ENCODE measurements at places on chromosomes 13 and 19.

DNA sequence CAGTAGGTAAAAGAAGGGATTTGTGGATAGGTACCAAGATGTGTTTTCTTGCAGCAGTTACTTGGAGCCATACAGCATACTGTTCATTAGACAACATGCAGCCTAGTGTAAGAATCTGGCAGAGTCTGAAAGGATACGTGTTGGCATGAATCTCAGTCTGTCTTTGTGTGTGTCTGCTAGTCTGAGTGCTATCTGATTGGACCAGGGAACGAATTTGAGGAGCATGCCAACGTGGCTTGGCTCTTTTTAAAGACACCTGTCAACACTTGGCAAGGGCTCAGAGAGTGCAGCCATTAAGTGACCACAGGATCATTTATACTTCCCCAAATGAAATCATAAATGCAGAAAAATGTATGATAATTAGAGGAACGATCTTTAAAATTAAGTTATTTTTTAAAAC lies 27.6 kb upstream of the ATXN8OS start:
- no peak for DNase-seq

- DNase-seq = no peak
Measured at GRCh38 chr13:102176846-102177245, 225.0 kb downstream of the FGF14 start.

DNA sequence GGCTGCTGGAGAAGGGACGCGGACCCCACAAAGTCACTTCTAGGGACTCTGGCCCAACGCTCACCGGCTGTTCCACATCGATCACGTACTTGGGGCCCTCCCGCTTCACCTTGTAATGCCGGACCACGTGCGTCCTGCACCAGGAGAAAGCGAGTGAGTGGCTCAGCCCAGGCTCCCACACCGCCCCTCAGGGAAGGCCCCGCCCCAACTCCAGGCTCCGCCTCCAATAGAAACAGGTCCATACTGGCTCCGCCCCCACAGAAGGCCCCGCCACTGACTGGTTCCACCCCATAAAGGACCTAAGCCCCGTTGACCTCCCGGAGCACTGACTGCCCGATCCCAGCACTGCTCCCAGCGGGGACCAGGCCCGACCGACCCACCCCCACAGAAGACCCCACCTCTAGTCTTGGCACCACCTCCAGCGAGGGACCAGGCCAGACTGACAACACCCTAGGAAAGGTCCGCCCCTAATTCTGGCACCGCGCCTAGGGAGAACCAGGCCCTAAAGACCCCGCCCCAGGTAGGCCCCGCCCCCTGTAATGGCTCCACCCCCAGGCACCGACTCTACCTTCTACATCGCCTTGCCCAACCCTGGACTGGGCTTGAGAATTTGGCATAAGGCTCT lies 11.3 kb downstream of the STAP2 start:
- no peak for DNase-seq

DNA sequence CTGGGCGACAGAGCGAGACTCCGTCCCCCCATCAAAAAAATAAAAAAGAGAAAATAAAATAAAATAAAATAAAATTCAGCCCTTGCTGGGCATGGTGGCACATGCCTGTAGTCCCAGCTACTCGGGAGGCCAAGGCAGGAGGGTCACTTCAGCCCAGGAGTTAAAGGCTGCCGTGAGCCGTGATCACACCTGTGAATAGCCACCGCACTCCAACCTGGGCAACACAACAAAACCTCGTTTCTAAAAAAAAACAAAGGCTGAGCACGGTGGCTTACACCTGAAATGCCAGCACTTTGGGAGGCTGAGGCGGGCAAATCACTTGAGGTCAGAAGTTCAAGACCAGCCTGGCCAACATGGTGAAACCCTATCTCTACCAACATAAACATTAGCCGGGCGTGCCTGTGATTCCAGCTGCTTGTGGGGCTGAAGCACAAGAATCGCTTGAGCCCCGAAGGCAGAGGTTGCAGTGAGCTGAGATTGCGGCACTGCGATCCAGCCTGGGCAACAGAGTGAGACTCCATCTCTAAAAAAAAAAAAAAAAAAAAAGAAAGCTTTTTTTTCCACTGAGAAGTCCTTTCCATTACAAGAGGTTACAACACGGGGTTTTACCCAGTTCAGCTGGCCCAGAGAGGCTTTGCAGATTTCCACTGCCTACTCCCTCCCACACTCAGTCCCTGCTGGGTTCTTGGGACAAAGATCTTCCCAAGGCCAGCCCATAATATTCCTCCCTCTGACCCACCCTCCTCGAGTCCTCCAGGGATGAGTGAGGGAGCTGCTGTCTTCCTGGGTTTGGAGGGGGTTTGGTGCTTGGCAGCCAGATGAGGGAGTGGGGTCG lies 6.4 kb downstream of the ANGPTL4 start:
- no peak for DNase-seq

- DNase-seq = no peak
Measured at GRCh38 chr19:2573916-2574315, 98.0 kb downstream of the GADD45B start.

- no peak for DNase-seq
Measured at GRCh38 chr13:24129914-24130774, 30.4 kb upstream of the SPATA13 start.

- no peak for DNase-seq
Measured at GRCh38 chr13:111920932-111921705, 145.8 kb upstream of the SOX1 start.

- no peak for DNase-seq
Measured at GRCh38 chr13:24718192-24718965, 38.2 kb downstream of the ATP12A start.
